GM18507 (cell line): ENCODE measurements at places on chromosomes 6 and 20.
A peak's percentile ranks its signal among the peaks of the same experiment; 100 is the strongest.

DNA sequence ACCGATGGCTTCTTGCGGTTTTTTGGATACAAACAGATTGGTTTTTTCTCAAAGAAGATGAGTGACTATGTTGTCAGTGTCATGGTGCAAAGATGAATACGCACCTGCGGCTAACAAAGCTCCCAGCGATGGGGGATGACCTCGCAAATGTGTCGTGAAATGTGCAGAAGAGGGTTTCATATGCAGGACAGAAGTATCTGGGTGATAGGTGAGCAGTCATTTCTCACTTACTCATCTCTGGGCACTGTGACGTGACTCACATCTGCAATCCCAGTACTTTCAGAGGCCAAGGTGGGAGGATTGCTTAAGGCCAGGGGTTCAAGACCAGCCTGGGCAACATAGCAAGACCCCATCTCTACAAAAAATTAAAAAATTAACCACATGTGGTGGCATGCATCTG, 216.3 kb downstream of the ERMARD start:
- no peak for DNase-seq

DNA sequence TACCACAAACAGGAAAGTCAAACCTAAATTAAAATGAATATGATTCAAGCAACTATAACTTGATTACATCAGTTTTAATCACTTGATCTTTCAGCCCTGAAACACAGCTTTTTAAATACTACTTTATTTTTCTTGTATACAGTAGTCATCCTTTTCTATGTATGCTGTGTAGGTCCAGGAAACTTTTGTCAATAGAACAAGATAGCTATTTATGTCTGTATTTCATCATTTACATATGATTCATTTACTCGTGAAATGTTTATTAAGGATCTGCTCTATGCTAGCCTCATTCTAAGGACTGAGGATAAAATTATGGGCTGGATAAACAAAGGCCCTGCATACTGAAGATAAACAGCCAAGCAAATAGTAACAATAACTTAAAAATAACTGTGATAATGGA, 930.2 kb downstream of the TFAP2A start:
- DNase-seq = no peak

GRCh38 chr6:42372699-42373098, 79.0 kb downstream of the TRERF1 start:
- DNase-seq = no peak

DNA sequence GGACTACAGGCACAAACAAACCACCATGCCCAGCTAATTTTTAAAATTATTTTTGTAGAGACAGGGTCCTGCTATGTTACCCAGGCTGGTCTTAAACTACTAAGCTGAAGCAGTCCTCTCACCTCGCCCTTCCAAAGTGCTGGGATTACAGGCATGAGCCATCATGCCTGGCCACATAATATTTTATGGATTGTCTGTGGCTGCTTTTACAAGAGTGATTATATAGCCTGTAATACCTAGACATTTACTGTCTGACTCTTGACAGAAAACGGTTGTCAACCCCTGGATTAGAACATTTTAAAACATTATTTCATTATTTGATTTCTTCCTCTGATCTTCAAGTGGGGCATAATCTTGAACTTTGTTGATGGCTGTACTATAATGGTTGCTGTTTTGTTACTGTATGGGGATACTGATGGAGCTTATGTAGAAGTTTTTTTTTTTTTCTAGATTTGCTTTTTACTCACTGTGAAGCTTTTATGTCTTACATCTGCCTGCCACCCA, 14.3 kb downstream of the PARD6B start:
- no peak for DNase-seq

- DNase-seq = peak; percentile 57
These were observed 58.1 kb upstream of the SHLD1 start for GRCh38 chr20:5691918-5692618.

GRCh38 chr6:42125663-42126062, 16.8 kb downstream of the C6orf132 start:
- no peak for DNase-seq

- DNase-seq = no peak
These were observed 140.2 kb upstream of the PHACTR1 start for GRCh38 chr6:12576389-12576788.

DNA sequence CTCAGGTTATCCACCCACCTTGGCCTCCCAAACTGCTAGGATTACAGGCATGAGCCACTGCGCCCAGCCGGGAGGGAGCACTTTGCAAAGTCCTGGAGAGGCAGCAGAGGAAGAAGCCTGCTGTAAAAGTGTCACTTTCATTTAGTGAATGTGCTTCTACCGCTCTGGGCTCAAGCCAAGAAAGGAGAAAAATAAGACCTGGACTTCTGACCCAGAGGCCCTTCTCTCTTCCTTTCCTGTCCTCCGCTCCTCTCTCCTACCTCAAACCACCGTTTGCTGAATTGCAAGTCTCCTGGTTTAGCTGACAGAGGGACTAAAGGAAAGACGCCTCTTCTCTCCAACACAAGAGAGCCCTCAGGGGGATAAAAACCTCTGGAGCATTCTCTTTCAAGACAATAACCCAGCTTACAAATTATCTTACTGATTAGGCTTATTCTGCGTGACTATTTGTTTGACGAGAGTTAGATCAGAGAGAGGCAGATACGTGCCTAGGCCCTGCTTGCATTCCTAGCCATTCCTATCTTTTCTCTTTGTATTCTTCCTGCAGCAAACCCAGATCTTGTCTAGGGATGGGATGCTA, 84.2 kb upstream of the SLC22A23 start:
- DNase-seq = no peak

DNA sequence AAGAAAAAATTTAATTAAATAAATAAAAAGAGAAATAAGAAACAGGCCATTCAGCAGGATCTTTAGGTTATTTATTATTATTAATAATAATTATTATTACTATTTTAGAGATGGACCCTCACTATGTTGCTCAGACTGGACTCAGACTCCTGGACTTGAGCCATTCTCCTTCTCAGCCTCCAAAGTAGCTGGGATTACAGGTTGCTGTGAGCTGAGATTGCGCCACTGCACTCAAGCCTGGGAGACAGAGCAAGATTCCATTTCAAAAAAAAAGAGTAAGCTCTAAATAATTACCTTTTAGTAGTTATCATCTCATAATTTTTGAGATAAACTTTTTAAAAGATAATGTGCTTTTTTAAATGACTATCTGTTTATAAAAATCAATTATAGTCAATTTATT, 1102.8 kb upstream of the GJE1 start:
- DNase-seq = no peak

- no peak for DNase-seq
These were observed 82.8 kb downstream of the CD40 start for GRCh38 chr20:46200582-46201570.
